ENCODE measurements at places on chromosomes 7 and 10.

GRCh38 chr10:76049581-76050290, 618.3 kb downstream of the LRMDA start:
- no peak for DNase-seq

GRCh38 chr7:41955893-41956675, 253.2 kb upstream of the INHBA start:
- DNase-seq, result no peak

DNA sequence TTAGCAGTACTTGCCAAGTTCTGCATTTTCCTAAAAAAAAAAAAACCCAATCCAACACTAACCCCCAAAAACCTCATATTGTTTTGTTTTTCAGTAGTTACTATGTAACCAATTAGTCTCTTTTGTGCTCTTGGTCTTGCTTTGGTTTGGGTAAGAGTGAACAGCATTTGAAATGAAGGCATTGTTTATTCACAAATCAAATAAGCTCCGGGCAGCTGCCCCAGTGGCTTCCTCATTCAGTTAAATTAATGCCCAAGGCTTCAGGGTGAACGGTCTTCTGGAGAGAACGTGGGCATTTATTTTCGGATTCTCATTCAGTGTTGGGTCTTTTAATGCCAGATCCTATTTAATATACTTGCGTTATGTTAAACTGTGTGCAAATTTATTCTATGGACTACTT, 108.7 kb downstream of the GFRA1 start:
- no peak for DNase-seq

DNA sequence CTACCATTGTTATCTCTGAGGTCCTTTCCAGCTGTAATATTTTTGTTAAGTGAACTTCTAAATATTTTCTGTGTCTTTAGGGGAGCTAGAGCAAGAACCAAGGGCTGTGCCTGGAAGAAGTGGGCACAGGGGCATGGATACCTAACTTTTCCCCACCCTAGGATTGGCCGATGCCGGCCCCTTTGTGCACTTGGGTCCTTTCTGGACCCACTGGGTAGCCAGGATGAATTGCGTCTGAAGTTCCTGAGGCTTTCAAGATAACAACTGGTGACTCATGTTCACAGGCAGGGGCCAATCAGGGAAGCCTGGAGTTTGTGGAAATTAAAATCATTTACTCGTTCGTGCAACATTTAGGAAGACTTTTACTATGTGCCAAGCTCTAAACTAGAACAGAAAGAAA, 758 bp downstream of the DPCD start:
- DNase-seq, result no peak

All from naive thymus-derived CD4-positive, alpha-beta T cell (primary cell).